NCI-H1436 (cell line): ENCODE measurements at places on chromosomes 2 and 18.

- DNase-seq: no peak
These were observed 16.5 kb downstream of the NMUR1 start for GRCh38 chr2:231513746-231514224.

- no peak for DNase-seq
These were observed 18.2 kb downstream of the GNLY start for GRCh38 chr2:85712336-85712735.

DNA sequence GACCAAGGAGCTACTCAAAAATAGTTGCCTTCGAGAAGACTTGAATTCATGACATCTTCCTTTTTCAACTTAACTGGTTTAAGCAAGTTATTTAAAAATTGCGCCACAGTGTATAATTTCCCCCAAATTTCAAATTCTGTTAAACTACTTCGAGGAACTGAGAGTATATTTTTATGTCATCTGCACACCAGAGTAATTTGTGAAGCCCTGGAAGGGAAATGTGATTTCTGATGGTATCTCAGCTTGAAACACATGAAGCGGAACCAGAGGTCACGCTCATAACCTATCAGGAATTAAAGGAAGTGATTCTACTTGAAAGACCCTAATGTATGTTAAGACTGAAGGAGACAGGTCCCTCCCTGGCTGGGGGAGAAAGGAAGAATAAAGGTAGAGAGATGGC is 33.9 kb upstream of the DARS1 start:
- DNase-seq: no peak

DNA sequence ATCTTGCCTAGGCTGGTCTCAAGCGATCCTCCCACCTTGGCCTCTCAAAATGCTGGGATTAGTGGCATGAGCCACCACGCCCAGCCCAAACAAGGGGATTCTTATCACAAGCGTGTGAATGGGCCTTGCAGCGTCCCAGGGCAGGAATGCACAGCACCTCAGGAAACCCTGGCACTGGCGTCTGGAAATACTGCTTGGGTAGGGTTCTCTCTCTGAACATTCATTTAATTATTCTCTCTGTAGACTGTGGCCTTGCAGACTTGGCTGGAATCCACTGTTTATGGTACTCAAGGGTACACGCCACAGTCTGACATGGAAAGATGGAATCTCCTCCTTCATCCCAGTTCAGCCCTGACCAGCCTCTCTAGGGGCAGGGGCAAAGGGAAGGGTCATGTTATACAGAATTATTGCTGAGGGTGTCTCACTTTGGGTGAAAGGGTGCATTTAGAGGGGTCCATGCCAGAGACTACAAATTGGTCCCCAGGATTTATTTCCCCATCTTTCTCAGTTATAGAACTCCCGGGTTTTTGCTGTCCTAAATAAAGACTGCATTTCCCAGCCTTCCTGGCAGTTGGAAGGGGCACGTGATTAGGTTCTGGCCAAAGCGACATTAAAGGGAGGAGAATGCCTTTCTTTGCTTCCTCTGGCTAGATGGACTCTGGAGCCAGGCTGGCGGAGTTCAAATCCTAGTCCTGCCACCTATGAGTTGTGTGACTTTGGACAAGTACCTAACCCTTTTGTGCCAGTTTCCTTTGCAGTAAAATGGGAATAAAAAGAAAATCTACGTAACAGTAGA is 147.2 kb upstream of the HAAO start:
- DNase-seq: no peak

DNA sequence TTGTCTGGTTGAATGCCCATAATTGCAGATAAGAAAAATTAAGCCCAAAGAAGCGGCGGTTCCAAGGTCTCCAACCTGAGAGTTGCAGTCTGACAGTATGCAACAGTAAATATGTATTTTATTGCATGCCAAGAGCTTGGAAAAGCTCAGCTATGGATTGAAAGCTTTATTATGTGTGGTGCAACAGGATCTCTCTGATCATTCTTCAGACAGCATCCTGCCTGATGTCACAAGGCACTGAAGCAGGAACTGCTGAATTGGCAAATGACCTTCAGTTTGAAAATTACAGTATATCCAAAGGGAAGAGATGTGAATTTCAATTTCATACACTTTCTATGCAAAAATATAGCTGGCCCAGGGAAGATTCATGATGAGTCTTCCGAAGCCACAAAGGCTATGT is 42.5 kb downstream of the DOCK10 start:
- no peak for DNase-seq

DNA sequence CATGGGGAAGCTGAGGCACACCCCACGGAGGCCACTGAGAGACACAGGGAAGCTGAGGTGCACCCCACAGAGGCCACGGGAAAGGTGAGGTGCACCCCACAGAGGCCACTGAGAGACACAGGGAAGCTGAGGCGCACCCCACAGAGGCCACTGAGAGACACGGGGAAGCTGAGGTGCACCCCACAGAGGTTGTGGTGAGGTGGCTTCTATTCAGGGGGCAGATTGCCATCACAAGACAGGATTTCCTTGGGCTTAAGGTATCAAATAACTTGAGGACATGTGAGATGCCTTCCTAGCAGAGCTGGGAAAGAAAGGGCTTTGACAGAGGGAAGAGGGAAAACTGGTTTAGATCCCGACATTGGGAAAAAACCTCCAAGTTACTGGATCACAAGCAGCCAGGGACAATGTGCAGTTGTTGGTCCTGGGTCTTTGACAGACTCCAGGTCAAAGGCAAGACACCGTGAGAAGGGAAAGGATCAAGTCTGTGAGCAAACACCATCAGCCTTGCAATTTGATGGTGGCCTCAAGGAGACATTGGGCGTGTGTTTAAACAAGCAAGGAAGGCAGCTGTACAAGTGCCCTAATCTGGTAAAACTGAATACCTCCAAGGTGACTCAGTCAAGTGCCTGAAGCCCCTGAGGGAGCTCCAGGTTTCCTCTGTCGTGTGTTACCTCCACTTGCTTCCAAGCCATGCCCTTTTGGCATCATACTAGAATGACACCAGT is 133.2 kb upstream of the EPAS1 start:
- no peak for DNase-seq

- DNase-seq: no peak
These were observed 71.3 kb downstream of the MRO start for GRCh38 chr18:50748243-50749229.

DNA sequence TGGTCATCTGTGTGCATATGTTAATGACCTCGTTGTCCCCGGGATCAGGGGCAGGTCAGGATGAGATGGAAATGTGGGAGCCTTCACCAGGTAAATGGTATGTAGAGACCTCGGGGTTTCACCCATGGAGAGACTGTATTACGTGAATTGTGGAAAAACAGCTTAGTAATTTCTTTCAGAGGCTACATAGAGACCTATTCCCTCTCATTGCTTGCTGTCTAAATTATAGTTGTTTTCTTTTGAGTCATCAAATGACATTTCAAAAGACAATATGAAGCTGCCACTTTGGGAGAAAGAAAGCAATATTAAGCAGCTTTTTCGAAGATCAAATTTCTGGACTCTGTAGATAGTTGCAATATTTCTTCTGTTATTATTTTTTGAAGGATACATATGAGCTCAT is 20.4 kb downstream of the ADAM23 start:
- no peak for DNase-seq

- no peak for DNase-seq
These were observed 36.8 kb downstream of the KCNIP3 start for GRCh38 chr2:95333888-95334338.
